ENCODE measurements at places on chromosomes 3 and 15.

GRCh38 chr3:156859578-156859977 is 33.4 kb downstream of the LEKR1 start:
- no peak for DNase-seq

DNA sequence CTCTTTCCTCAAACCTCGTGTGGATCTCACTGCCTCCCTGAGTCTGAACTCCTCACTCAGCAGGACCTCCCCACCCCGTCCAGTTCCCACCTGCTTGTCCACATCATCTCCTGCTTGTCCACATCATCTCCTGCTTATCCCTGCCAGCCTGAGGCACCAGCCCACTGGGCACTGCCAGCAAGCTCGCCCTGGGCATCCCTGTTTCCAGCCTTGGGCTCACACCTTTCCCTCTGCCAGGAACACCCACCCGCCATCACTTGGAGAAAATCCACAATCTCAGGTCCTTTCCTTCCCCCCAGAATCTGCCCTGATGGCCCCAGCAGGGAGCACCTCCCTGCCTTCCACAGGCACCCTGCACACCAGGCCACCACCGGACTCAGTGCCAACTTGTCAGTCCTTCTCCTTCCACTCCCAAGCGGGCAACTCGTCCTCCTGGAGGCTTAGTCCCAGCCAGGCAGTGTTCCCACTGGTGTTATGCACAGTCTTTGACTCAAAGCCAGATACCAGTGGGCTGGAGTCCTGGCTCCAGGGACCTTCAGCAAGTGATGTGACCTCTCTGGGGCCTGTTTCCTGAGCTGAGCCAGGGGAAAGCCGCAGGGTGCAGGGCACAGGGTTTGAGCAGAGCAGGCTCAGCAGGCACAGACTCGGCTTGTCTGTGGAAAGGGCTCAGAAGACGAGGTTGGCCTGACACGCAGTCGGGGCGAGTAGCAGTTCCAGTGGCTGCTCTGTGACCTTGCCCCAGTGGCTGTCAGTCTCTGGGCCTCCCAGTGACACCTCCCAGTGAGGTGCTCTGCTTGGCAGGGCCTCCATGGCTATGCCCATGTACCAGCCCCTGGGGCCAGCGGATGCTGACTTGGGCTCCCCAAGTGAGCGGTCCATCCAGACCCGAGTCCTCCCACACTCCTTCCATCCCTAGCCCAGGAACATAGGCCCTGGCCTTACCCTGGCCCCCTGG is 9.5 kb upstream of the MESP2 start:
- DNase-seq, result no peak

DNA sequence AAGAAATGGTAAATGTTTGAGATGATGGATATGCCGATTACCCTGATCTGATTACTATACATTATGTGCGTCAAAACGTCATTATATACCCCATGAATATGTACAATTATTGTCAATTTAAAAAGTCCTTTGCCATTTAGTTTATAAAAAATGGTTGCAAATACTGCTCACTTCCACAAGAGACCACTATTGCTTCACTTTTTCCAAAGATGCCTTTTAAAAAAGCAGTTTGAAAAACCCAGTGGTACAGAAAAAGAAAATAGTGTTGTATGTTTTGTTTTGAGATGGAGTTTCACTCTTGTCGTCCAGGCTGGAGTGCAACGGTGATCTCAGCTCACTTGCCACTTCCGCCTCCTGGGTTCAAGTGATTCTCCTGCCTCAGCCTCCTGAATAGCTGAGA is 39.3 kb downstream of the EDEM1 start:
- DNase-seq, result no peak

DNA sequence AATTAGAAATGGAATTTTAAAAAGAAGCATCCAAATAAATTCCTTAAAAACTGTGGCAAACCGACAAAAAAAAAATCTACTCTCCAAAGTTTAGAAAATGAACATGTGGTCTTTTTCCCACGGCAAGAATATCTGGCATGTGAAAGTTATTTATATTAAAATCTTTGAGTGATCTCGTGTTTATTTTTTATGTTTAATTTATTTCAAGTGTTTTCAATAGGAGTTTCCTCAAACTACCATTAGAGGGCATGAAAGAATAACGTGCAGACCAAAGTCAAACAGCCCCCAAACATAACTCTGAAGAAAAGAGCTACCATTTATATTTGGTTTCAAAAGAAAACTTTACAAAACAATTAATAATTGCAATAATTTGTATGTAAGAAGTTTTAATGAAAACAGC is 286.4 kb downstream of the ZIC4 start:
- DNase-seq, result no peak

GRCh38 chr3:151434151-151434890 is 26.5 kb downstream of the IGSF10 start:
- DNase-seq, result no peak

GRCh38 chr3:89227218-89227617 is 119.8 kb downstream of the EPHA3 start:
- no peak for DNase-seq

DNA sequence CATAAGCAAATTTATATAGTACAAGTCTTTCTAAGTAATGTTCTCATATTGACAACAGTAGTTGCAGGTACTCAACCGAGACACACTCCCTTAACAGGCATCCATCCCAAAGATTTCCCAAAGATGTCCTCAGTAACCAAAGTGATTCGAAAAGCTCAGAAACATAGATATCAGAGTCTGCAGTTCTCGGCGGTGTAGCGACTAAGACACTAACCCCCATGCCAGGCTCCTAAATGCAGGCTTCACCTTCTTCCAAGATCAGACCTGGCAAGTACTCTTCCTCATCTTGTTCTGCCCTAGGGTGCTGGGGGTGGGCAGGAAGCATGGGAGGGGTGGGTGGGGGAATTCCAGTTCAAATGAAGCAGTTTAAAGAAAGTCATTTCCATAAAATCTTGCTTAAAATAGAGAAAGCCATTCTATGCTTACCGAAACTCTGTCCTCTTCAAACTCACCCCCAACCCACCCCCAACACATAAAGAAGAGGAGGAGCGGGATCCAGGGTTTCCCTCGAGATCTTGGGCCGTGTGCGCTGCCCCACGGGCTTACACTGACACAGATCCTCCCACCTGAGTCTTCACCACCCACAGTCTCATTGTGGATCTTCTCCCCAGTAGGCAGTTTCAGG is 59.0 kb upstream of the BCL6 start:
- DNase-seq, result no peak

DNA sequence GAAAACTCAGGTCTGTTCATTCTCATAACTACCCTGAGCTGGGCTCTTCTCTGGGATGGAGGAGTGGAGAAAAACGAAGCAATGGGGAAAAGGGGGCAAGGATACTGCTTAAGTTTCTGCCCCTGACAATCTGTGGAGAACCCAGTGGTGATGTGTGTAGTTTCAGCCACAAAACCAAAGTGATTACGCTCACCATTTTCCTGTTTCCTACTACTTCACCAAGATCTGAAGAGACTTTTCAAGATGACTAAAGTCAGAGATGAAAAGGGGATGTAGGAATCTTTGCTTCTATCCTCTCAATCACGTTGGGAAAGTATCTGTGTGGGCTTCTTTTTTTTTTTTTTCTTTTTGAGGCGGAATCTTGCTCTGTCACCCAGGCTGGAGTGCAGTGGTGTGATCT is 8.3 kb upstream of the UBE2E1 start:
- no peak for DNase-seq

- DNase-seq, result no peak
These were observed 132.9 kb downstream of the TPRG1 start for GRCh38 chr3:189304465-189305351.

DNA sequence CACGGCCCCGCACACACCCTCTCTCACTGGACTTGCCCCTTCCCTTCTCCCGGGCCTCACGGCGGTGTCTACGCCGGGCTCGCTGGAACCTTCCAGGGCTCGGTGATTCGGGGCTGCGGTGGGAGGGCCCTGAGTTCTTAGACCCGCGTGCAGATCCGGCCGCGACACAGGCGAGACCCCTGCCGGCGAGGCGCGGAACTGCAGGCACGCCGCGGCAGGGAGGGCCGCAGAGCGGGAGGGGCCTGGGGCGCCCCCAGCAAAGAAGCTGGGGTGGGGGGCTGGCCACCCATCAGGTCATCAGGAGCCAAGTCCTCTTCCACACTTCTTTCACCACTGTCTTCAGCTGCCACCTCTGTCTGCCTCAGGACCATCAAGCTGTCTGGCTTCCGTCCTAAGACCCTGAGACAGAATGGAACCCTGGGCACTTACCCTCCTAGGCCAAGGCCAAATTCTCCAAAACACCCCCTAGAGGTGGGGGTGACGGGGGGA is 164.5 kb downstream of the XXYLT1 start:
- peak; percentile 26 for DNase-seq

GRCh38 chr15:89817701-89818280 is 3.1 kb upstream of the ANPEP start:
- DNase-seq, result no peak

DNA sequence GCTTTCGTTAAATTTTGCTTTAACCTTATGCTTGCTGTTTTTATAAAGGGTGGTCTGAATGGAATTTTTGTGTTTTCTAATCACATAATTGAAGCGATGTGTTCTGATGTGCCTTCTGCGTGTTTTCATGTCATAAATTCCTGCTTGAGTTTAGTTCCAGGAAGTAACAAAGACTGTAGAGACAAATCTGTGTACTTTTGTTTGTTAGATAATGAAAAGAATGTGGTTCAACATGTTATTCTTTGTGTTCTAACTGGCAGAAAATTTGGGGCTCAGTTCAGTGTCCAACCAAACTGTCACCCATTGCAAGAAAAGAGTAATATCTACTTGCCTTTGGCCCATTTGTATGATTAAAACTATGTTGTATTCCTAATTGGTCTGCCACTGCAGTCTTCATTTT is 324.0 kb downstream of the DIPK2A start:
- DNase-seq, result no peak

- DNase-seq, result no peak
These were observed 469.9 kb upstream of the CBLB start for GRCh38 chr3:106338582-106339214.

- DNase-seq, result no peak
These were observed 68.7 kb downstream of the CHRD start for GRCh38 chr3:184448321-184449160.

GRCh38 chr3:31573036-31573779 is 40.5 kb downstream of the STT3B start:
- no peak for DNase-seq

GRCh38 chr15:101610611-101611000 is 41.6 kb downstream of the TM2D3 start:
- no peak for DNase-seq

DNA sequence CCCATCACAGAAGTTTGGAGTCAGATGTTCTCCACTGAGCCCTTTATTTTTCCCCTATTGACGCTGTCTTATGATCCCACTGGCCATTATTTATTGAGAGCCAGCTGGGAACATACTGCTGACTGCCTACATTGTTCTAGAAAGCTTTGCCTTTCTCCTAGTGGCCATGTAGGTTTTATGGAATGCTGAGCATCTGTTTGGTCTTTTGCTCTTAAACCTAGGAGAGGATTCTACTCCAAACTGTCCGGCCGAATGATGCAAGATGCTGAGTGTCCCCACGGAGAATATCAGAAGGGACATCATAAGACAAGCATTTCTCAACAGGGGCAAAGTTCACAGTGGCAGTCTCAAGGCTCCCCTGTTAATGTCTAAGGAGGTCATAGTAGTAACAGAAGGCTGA is 171.4 kb downstream of the ARRDC4 start:
- DNase-seq, result no peak

GRCh38 chr3:52615166-52615565 is 70.5 kb downstream of the PBRM1 start:
- no peak for DNase-seq

- DNase-seq, result peak; percentile 11
These were observed 18.2 kb upstream of the B4GALT4 start for GRCh38 chr3:119258915-119259314.

DNA sequence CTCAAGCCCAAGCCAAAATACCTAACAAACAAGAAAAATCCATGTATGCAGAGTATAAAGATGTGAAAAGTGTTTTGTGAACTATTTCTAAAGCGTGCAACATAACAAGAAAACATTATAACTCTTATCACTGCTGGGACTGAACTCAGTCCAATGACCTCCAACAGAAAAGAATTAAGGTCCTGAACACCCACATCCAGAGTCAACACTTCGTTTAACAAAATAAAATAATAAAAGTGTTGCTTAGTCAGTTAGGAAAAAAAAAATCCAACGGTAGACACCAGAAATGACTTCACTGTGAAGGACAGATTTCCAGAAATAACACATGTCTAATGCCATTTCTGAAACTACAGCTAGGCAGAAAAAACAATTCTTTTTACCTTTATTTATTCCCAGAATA is 28.0 kb downstream of the MB21D2 start:
- DNase-seq, result no peak

- DNase-seq, result no peak
These were observed 54.2 kb downstream of the SYN2 start for GRCh38 chr3:12058408-12058807.

- no peak for DNase-seq
These were observed 43.0 kb downstream of the RAD54L2 start for GRCh38 chr3:51581524-51581923.

- no peak for DNase-seq
These were observed 32.6 kb upstream of the ITGA11 start for GRCh38 chr15:68464448-68465090.

DNA sequence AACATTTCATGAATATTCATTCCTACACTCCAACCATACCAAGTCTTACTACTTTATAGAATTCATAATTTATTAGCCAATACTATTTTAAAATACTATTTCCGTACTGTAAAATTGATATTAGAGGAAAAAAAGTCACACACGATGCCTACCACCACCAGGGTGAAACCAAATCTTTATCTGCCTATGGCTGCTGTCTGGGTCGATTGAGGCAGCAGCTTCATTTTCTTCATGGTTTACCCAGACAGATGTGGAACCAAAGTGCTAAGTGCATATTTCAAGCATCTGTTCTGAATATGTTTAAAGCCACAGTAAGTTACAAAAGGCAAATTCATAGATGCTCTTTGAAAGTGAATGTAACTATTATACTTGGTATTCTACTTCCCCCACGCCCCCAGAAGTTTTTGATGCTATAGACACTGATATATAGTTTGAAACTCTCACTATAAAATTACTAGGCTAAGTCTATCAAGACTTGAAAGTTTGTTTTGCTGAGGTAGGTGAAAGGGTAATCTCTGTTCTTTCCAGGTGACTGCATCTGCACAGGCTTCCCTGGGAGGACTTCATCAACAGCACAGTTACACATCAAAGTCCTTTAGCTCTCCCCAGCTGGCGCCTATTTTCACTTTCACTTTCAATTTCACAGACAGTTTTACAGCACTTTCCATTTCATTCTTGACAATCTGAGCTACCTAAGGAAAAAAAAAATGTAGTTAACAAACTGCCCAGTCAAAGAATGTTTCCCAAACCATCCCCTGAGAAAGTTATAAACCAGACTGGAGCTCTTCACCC is 113.9 kb downstream of the POLQ start:
- no peak for DNase-seq

DNA sequence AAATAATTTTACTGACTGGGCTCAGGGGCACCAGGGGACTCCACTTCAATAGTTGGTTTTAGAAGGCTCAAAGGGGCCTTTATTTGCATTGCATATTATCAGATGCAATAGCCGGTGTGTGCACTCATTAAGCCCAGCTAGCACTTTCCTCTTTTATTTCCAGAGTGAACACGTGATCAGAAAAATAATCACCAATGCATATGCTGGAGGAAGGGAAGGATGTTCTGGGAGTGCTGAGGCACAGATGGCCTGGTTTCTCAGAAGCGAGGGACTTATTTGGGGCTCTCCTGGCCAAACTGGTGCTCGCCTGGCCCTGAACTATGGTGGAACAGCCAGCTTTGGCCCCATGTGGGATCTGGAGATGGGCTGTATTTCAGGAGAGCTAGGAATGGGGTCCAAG is 60.4 kb upstream of the SEC13 start:
- no peak for DNase-seq

All from putamen (tissue), 1 donor.